ENCODE measurements at places on chromosomes 1 and 21.

- no peak for DNase-seq
Measured at GRCh38 chr21:38255571-38256117, 1.1 kb upstream of the KCNJ15 start.

- no peak for DNase-seq
Measured at GRCh38 chr1:239804266-239804665, 287.4 kb upstream of the FMN2 start.

DNA sequence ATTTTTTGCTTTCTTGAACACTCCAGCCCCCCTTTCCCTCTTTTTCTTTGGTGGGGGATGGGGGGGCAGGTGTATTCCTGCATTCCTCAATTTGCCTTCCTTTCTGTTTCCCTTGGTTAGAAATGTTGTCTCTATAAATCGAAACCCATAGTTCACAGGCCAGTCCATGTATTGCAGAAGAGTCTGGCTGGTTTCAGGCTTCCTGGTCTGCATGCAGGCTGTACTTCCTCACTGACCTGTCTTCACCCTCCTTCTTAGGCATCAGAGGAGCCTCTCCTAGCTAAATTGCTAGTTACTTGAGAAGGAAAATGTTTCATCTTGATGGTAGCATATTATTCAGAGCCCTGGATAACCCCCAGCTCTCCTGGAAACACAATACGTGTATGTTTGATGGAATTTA is 140.0 kb downstream of the SPATA46 start:
- DNase-seq: no peak

- DNase-seq: peak; percentile 56
Measured at GRCh38 chr21:29436143-29436542, 137.4 kb downstream of the BACH1 start.

DNA sequence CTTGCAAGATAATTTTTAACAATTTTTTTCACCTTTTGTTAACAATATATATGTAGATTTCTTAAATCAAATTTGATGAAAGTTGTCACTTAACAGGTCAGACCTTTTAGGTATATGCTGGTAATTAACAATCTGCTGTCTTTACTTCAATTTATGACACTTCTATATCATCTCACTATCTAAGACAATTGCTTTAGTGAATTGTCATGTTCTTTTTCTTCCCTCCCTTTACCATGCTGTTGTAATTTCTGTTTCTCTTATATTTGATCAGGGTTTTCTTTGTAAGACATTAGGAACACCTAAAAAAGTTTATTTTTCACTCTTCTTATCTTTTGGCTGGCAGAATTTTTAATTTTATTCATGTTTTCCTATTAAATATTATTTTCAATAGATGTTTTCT is 2.0 kb downstream of the IFI16 start:
- DNase-seq: no peak

All from CD4-positive, alpha-beta T cell treated with Interleukin-12 subunit alpha and Interleukin-12 subunit beta, for 1 hour (primary cell).